ENCODE measurements at places on chromosomes 6 and 20.

- DNase-seq, result no peak
These were observed 1277.2 kb upstream of the GJE1 start for GRCh38 chr6:140855520-140855919.

DNA sequence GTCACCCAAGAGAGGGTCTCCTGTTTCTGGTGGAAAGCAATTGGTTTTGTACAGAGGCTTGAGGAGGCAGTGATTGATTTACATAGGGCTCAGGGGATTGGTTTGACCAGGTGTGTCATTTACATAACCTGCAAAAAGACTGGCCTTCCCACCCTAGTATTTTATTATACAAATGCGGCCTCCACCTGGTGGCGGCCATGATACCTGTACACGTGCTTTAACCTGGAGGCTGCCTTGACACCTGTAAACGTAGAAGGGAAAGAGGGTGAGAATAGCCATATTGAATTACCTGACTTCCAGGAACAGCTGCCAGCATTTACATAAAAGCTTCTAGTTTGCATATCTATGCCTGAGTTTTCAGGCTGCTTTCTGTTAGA is 48.7 kb downstream of the HLA-DPB1 start:
- DNase-seq, result no peak

- DNase-seq, result no peak
These were observed 26.0 kb upstream of the MYMX start for GRCh38 chr6:44190715-44191114.

GRCh38 chr6:170135821-170136471 is 154.9 kb downstream of the DLL1 start:
- DNase-seq, result peak; percentile 64

GRCh38 chr20:35305682-35306556 is 13.7 kb upstream of the FAM83C start:
- no peak for DNase-seq

DNA sequence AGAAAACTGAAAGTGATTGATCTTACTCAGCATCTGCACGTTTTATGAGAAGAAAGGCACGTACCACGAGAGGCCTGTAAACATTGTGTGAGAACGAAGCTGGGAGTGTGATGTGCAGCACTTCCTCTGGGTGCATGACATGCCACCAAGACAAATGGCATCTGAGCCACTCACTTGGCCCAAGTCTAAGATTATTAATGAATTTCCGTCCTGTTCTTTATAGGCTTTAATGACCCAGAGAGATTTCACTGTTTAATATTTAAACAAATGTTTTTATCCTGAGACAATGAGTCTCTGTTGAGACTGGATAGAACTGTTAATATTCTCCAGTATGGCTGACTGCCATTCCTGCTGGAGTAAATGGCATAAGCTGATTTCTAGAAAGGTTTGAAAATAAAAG is 172.6 kb upstream of the PHACTR1 start:
- DNase-seq, result no peak

DNA sequence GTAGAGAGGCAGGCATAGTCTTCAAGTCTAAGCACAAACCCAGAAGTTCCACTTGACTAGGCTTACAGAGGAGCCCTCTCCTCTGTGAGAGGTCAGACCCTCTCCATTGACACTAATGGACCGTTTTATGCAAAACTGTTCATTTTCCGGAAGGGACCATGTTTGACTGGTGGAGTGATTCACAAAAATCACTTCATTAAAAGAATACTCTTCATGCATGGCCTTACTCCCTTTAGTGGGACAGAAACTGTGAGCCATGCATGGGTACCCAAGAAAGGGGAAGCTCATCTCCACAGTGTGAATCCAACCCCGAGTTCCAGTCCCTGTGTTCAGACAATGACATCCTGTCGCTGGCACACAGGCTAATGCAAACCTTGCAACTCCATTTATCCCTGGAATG is 63.2 kb downstream of the OLIG3 start:
- no peak for DNase-seq

DNA sequence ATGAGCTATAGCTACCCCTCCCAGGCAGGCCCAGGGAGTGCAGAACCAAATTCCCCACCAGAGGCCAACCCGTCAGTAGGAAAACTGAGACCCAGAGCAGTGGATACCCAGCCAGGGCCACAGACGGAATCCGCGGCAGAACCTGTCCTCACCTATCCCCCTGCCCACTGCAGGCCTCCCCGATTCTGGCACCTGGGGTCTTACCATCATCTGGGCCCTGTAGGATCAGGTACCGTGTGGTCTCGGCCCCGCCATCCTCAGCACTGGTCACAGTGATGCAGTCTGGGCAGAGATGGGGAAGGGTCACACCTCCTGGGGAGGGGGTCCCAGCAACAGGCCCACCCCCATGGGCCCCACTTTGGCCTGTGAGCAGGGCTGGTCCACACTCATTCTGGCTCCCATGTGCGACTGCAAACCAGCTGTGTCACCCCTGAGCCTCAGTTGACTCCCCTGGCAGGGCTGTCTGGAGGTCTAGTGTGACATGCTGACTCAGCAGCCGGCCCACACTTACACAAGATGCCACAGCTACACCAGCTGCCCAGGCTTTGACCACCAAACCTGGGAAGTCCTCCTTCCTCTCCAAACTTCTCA is 3.8 kb downstream of the ZNF335 start:
- no peak for DNase-seq

DNA sequence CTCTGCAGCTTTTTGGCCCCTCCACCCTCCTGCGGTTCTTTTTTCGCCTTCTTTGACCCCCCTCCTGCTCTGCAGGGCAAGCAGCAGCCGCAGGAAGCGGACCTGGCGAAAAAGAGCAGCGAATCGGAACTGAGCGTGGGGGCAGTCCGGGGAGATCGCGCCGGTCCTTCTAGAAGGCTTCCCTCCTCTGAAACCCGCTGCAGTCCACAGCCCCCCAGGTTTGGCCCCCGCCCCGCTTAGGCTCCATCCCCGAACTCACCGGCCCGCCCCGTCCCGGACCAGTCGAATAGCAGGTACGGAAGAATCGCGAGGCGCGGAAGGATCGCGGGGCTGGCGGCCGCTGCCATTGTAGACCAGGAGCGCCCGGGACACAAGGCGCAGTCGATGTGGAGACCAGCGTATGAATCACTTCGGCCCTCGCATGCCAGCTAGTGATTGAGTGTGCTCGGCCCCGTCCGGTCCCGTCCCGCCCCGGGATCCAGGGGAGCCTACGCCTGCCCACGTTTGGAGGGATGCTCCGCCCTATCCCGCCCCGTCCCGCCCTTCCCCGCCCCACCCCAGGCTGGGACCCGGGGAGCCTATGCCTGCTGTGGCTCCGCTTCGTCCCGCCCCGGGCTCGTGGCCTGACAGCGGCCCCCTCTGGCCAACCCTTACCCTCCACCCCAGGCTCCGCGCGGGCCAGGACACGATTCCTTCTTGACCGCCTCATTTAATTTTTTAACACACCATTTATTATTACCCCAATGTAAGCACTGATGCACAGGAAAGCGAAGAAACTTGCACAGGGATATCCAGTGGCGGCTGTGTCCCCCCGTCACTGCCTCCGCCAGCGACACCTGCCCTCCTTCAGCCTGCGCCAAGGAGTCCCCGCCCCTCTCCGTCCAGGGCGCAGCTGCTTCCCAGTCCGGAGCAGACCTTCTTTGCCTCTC is at the start of gene ULBP3:
ULBP3 (minus strand) TSS at position 402 of the 929 bp plus-strand sequence; CDS start at position 347, 55 bp downstream.
- peak; percentile 95 for DNase-seq

Data from coronary artery (tissue), 2 donors.